ENCODE measurements at places on chromosomes 1 and 21. TPM values are rescaled to one million over a fixed set of nuclear protein-coding genes. Genes with fewer than 3 reads are reported as not detected.

- no peak for DNase-seq
These were observed 1.8 kb downstream of the RNF220 start for GRCh38 chr1:44406737-44407429.

DNA sequence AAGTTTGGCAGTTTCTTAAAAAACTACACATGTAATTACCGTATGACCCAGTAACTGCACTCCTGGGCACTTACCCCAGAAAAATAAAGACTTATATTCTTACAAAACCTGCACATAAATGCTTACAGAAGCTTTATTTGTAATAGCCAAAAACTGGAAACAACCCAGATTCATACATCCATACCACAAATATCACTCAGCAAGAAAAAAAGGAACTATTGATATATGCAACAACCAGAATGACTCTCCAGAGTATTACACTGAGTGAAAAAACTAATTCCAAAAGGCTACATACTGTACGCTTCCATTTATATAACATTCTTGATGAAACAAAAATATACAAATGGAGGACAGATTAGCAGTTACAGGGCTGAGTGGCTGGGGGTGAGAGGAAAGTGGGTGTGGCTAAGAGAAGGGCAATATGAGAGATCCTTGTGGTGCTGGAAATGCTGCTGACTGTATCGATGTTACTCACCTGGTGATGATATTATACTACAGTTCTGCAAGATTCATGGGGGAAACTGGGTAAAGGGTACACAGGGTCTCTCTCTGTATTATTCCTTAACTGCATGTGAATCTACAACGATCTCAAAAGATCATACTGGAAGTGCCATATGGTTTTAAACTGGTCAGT is 96.0 kb upstream of the GNG4 start:
- DNase-seq, result no peak

Gene LMX1A
- total RNA-seq, result not detected

DNA sequence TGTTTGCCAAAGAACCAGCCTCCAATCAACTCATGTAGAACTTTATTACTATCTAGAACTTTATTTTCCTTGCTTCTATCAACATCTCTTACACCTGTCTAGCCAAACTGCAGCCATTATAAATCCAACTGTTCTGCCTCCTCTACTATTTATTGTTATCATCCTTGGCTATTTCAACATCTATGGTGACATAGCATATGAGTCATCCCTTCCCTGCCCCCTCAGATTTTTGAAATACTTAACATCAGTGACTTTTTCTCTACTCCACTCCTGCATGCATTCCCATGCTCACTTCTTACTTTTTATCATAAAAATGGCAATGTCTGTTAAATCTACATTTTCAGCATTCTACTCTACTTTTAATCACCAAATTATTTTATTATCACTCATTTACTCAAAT is 544.9 kb upstream of the NEGR1 start:
- DNase-seq, result peak; percentile 28

GRCh38 chr1:197632651-197633050 is 142.6 kb downstream of the DENND1B start:
- DNase-seq, result no peak

Gene GSTM1
- not detected for total RNA-seq

- DNase-seq, result no peak
These were observed 51.5 kb downstream of the ELK4 start for GRCh38 chr1:205580140-205580922.

Gene FALEC
- total RNA-seq, result 0.55 TPM

Gene SLAMF9
- total RNA-seq, result not detected

DNA sequence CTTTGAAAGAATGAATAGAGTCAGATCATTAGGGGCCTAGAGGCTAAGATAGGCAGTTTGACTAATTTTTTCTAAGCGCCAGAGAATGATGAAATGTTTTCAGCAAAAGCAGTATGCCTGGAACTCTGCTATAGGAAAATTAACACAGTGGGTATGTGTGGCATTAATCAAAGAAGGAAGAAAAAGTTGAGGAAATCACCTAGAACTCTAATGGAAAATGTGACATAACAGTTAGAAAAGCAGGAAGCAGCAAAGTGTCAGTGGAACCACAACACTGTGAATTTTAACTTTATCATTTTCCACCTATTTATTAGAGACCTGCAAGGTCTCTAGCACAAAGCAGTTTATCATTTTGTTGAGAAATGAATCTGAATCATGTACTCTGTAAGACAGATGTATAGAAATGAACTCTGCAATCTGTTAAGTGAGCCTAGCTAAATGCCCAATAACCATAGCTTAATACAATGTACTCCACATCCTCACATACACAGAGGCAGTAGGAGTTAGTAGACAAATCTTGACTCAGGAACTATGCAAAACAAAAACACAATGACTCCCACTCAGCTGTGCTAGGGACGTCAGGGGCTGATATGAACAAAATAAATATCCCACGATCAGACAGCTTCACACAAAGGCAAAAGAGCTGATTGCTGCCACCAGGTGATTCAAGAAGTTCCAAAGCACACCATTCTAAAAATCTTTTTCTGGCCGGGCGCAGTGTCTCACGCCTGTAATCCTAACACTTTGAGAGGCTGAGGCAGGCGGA is 500.7 kb upstream of the NFIA start:
- no peak for DNase-seq

- no peak for DNase-seq
These were observed 19.7 kb downstream of the AGO1 start for GRCh38 chr1:35902671-35903070.

Gene FAM110D
- not detected for total RNA-seq

Gene FAM43B
- 0.09 TPM for total RNA-seq

DNA sequence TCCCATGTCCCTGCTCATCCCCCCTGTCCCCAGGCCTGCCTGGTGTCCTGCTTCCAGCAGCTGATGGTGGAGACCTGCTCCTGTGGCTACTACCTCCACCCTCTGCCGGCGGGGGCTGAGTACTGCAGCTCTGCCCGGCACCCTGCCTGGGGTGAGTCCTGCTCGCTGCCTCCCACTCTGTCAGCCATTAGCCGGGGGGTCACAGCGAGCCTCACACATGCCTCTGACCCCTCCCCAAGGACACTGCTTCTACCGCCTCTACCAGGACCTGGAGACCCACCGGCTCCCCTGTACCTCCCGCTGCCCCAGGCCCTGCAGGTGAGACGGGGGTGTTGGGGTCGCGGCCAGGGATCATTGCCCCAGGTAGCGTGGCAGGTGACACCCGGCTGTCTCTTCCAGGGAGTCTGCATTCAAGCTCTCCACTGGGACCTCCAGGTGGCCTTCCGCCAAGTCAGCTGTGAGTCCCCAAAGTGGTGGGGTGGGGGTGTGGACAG is 10.0 kb downstream of the SCNN1D start:
- DNase-seq, result no peak

DNA sequence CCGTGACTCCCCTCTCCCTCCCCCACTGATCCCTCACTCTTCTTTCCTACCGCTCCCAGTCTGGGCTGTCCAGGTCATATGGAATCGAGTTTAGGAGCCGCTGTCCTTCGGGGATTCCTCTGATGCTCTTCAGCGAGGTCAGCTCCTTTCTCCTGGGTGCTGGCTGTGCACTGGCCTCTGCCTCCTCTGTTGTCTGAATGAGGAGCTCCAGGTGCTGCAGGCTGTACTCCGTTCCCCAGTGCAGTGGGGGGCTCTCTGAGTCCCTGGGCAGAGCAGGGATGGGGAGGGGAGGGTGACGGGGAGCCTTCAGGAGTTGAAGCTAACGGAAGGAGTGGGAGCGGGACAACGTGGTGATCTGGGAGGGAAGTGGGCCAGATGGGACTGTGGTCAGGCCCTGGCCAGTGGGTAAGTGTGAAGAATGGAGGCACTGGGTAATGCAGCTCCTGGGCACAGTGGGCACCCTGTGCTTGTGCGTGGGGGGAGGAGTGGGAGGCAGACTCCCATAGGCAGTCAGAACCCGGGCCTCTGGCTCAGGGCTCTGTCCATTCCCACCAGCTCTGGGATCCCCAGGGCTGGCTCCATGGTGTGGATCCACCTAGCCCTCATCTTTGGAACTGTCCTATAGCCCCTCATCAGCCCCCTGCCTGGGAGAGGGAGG is 59.5 kb upstream of the TLR5 start:
- no peak for DNase-seq

Gene MPC2
- total RNA-seq, result 161 TPM

DNA sequence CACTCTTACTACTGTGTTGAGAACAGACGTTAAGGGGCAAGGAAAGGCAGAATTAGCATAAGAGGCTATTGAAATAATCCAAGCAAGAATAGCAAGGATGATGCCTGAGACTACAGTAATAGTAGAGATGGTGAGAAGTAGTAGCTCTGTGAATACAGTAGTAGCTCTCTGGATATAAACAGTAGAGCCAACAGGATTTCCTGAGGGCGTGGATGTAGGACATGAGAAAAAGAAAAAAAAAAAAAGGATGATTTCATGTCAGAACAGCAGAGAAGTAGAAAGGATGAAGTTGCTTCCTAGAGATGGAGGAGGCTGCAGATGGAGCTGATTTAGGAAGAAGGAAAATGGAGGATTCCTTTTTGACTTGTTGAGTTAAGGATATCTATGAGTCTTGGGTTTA is 112.3 kb downstream of the OMA1 start:
- no peak for DNase-seq

DNA sequence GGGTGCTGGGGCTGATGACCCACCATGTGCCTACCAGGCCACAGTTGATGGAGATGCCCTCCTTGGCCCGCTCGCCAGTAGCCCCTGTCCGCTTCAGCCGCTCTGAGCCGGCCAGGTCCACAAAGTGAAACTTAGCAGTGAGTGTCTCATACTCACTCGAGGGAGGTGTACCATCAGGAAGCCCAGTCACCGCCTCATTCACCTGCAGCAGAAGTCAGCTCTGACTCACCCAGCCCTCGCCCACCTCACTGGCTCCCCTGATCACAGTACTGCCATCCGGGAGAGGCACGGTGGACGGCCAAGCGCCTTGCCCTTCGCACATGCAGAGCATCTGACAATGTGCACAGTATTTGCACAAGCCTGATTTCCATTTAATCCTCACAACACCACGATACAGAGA is 18.8 kb downstream of the KIF21B start:
- DNase-seq, result no peak

DNA sequence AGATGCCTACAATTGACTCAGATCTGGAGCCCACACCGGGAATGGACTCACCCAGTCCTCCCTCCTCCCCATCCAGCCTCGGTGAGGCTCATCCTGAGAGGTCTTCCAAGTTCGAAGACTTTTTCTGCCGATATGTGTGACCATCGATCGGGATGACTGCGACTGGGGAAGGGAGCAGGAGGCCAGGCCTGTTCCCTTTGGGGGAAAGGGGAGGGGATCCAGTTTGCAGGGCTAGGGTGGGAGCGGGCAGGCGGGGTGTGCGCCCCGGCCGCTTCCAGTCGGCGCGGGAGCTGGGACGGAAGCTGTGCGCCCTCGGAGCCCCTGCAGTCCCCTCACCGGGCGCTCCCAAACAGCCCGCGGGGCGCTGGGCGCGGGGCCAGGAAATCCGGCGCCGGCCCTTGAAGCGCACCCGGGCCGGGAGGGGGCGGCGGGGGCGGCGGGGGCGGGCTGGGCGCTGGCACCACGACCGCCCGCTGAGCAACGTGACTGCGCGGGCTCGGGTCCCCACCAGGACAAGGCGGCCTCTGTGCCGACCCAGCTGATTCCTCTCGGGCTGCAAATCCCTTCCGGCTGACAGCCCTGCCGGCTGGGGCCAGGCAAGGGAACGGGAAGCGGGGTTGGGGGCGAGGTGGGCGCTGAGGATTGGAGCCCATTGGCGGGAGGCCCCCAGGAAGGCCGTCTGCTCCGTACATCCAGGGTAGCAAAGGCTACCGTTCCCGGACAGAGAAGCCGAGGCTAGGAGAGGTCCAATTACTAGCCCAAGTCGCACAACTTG is 103.9 kb downstream of the EBNA1BP2 start:
- no peak for DNase-seq

Gene C1orf210
- not detected for total RNA-seq

DNA sequence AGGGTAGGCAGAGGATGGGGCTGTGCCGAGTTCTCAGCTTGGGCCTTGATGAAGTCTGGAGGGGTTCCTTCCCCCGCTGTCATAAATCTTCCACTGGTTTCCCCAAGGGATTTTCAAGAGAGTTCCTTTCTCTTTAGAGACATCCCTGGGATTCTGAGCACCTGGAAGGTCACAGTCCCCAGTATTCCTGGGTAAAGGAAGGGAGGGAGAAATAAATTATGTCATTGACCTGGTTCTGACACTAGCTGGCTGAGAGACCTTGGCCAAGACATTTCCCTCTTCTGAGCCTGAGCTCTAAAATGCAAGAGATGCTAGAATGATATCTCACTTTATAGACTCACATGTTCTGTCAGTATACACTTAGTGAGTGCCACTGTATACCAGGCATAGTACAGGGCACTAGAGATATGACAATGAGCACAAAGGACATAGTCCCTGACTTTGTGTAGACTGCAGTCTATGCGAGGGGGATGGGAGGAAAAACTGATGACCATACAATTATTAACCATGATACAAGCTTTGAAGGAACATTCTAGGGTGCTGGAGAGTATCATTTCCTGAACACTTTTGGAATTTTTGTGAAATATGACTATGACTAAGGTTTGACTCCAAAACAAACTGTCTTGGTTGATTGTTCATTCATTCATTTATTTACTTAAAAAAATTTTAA is 165.8 kb upstream of the JUN start:
- DNase-seq, result no peak

- DNase-seq, result no peak
These were observed 31.5 kb downstream of the PHC2 start for GRCh38 chr1:33399375-33399774.

DNA sequence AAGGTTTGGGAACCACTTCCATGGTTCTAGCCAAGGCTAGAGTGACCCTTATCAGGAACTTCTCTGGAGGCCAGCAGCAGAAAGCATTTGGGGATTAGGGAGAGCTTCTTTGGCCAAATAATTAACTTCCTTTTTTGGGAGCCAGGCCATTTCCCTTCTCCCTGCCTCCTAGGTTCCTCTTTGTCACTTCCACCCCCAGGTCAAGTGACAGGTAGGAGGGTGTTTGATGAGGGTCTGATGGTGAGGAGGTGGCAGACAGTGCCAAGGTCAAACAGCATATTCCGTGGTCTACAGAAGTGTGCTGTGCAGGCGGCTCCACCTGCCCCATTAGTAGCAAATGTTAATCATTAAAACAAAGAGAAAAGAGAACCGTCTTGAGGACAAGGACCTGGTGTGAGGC is 1.9 kb upstream of the KCNA10 start:
- no peak for DNase-seq

GRCh38 chr21:35223480-35224156 is 174.5 kb upstream of the RUNX1 start:
- no peak for DNase-seq

GRCh38 chr1:158087320-158087927 is 93.3 kb upstream of the CD1D start:
- DNase-seq, result peak; percentile 81

GRCh38 chr1:234065794-234066447 is 161.4 kb downstream of the SLC35F3 start:
- peak; percentile 69 for DNase-seq

Gene MPZ
- total RNA-seq, result 4.8 TPM

Gene ZNF593OS
- total RNA-seq, result not detected

- DNase-seq, result peak; percentile 98
These were observed 135.9 kb downstream of the HHAT start for GRCh38 chr1:210464519-210465039.

Gene LCE1D
- total RNA-seq, result not detected

- DNase-seq, result no peak
These were observed at the start of gene HUNK for GRCh38 chr21:31872452-31873274. TSS of gene HUNK (plus strand) at chr21:31873020. CDS start at chr21:31873675, 655 bp downstream.

Gene HENMT1
- total RNA-seq, result not detected

Gene ORC1
- total RNA-seq, result 24.3 TPM
